Renal cortex interstitium (tissue), 15 donors: ENCODE measurements at places on chromosomes 6 and 20. TPM values are rescaled to one million over a fixed set of nuclear protein-coding genes. Genes with fewer than 3 reads are reported as not detected.
A peak's percentile ranks its signal among the peaks of the same experiment; 100 is the strongest.

FAM217A gene
- 1.5 TPM for polyA plus RNA-seq

DNA sequence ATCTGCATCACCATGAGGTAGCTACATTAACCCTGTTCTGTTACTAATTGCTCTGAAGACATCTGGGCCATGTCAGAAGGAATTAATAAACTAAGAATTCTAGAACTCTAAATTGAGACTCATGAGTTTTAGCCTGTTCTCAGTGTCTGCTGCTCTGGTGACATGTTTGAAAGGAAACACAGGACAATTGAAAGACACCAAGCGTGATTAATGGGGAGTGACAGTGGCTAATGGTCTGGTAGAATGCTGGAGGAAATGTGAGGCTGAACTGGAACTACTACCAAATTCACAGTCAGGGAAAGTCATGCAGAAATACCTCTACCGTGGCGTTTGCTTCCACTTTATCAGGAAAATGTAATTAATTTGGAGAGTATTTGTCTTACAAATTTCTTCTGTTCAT lies 140.0 kb downstream of the TBC1D7 start:
- peak; percentile 27 for DNase-seq

GRCh38 chr20:60009318-60009717 lies 51.1 kb downstream of the CDH26 start:
- DNase-seq, result no peak

GRCh38 chr20:16260911-16261310 lies 312.3 kb downstream of the KIF16B start:
- DNase-seq, result no peak

CNR1 gene
- polyA plus RNA-seq, result 0.95 TPM

ANKRD66 gene
- polyA plus RNA-seq, result not detected

DNA sequence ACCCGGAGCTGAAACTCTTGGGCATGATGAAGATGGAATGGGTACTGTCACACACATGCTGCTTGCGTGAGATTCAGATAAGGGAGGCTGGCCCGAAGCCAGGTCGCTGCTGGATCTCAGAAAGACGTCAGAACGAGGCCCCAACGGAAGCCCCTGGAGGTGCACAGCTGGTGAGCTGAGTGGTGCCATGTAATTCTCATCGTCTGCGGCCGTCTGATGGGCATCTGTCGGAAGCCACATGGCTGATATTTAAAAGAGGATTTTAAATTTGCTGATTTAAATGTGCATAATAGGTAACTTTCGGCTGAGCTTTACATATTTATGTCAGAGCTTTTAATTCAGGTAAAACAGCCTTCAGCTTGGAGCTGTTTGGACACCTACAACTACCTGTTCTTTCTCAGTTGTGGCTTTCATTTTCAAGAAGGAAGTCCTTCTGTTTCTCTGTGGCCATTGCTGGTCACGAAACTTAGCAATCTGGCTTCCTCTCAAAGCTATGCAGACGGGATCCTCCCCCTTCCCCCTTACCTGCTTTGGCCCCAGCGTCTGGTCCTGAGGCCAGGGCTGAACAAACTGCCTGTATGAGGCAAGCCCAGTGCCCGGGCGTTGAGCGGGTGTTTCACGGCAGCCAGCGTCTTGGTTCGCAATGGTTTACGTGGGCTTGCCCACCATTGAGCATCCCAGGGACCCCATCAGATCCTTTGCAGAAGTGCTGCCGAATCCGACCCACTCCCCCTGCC lies 9.2 kb downstream of the SLCO4A1 start:
- DNase-seq, result no peak

GRCh38 chr6:20202324-20202658 lies 10.0 kb downstream of the MBOAT1 start:
- no peak for DNase-seq

GRCh38 chr6:130717657-130718056 lies 109.5 kb upstream of the SMLR1 start:
- DNase-seq, result no peak

GRCh38 chr6:167700199-167700598 lies 126.5 kb upstream of the AFDN start:
- DNase-seq, result no peak

GRCh38 chr20:438571-439469 lies 23.5 kb downstream of the TBC1D20 start:
- no peak for DNase-seq

GRCh38 chr20:1524004-1524403 lies 32.8 kb upstream of the SIRPB2 start:
- no peak for DNase-seq

KHDC3L gene
- polyA plus RNA-seq, result 0.20 TPM

DNA sequence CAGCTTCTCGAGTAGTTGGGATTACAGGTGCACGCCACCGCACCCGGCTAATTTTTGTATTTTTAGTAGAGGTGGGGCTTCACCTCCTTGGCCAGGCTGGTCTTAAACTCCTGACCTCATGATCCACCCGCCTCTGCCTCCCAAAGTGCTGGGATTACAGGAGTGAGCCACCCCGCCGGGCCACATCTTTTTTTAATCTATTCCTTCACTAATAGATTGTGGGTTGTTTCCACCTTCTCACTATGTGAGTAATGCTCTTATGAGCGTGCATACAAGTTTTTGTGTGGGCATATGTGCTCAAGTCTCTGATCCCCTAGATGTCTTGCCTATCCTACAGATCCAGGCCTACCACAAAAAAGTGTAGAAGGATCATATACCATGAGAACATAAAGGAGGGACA lies 30.7 kb downstream of the CARMIL1 start:
- DNase-seq, result no peak

DNA sequence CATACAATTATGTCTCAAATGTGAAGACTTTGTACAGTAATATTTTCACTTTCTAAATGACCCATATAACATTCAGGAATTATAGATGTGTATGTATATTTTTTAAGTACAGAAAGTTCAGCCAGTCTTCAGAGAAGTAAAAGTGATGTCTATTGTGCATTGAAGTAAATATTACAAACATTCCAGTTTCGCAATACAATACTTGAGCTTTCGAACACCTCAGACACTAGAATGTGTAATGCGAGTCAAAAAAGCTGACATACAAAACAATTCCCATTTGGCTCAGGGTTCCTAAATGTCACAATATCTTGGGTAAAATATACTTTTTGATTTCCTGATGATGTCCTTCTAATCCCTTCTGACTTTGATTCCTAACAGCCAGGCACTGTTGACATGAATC lies 101.4 kb downstream of the ZNF217 start:
- no peak for DNase-seq

DEFB119 gene
- polyA plus RNA-seq, result not detected

- no peak for DNase-seq
These were observed 368.5 kb downstream of the DOK5 start for GRCh38 chr20:54843865-54844264.

GRCh38 chr6:139988685-139989084 lies 614.2 kb upstream of the CITED2 start:
- no peak for DNase-seq

DNA sequence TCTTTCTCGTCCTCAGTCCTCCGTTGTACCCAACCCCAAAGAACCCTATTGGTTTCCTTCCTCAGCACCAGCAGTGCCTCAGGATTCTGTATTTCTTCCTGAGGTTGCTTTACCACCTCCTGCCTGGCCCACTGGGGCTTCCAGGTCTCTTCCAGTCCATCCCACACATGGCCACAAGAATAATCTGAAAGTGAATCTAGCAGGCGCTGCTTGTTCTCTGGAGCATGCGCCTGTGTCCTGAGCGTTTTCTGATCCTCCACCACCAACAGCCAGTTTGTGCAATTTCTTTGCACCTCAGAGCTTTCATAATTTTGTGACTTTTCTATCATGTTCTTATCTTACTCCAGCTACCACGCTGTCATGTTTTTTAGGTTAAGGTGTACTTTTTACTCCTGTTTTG lies 11.6 kb upstream of the HSP90AB1 start:
- no peak for DNase-seq

DNA sequence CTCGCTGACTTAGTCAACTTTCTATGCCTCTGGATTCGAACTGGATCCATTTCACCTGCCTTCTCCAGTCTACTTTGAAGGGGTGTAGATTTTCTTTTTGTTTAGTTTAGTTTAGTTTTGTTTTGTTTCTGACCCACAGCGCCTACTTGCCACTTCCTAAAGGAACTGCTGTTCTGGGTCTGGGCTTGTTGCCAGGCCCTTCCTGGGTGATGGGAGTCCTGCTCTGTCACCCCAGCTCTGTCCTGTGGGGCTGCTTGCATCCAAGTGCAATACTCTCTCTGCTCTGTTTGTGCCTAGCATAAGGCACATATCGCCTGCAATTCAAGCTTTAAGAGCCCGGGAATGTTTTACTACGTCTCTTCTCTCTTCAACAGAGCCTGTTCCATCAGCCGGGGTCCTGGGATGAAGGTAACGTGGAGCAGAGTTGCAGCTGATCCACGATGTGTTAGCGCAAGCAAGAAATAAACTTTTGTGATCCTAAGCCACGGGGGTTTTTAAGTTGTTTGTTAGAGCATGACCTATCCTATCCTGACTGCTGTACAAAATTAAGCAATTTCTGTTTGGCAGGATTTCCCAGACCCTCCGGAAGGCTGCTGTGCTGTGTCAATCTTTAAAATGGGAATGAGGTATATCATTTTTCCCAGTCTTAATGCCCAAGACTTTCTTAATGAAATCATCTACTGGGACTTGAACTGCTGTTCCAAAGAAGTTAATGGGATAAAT lies 30.9 kb upstream of the TAGAP start:
- DNase-seq, result no peak

GRCh38 chr20:42493001-42493400 lies 696.7 kb downstream of the PTPRT start:
- no peak for DNase-seq

ZC2HC1B gene
- polyA plus RNA-seq, result not detected

- DNase-seq, result no peak
These were observed 62.8 kb downstream of the PERP start for GRCh38 chr6:138044458-138044857.

PDE10A gene
- 46.6 TPM for polyA plus RNA-seq

GRCh38 chr20:16745204-16745603 lies 3.0 kb upstream of the OTOR start:
- no peak for DNase-seq

BANF2 gene
- polyA plus RNA-seq, result not detected

- no peak for DNase-seq
These were observed 85.6 kb downstream of the RNASET2 start for GRCh38 chr6:166870602-166871208.

- no peak for DNase-seq
These were observed 39.6 kb downstream of the PLCG1 start for GRCh38 chr20:41176711-41177552.

TMEM181 gene
- 24.8 TPM for polyA plus RNA-seq

DNA sequence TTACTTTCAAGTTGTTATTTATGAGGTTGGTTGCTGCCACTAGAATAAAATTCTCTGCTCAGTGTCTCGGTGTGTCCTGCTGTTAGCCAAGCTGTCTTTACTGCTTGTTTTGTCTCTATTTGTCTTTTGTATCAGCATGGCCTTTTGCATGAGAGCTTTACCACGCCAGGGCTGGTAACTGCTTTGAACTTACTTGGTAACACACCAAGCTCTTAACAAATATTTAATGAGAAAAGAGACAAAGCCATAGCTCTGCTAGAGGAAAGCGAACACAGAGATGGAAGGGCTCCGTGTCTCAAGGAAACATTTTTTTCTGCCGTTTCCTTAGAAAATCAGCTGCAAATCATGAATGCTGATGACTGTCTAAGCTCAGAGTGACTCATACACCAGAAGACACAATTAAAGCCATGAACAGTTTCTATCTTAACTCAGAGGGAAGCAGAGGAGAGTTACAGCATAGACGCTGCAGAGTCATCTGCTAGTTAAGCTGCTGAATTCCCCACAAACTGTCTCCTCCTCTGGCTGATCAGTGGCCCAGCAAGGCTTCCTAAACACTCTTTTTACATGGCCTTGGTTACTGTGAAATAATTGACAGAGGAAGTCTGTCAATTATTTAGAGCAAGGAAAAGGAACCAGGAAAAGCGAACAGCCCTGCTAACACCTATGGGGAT lies 44.8 kb downstream of the AGPAT4 start:
- DNase-seq, result no peak

DNA sequence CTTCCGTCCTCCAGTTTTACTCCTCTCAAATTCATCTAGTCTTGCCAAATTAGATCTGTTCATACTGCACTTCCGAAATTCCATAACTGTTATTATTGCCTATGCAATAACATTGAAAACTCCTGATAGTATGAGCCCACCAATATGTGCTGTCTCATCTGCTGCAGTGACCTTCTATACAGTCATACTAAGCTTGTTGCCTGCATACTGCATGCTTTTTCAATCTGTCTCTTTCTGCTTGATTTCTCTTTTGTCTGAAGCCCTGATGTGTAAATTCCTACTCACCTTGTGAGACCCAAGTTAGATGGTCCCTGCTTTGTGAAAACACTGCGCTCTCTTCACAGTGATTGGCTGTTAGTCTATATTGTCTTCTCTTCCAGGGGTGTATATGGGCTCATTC lies 1.1 kb downstream of the TBP start:
- no peak for DNase-seq

- DNase-seq, result no peak
These were observed 152.5 kb upstream of the ECI2 start for GRCh38 chr6:4287811-4288244.

DNA sequence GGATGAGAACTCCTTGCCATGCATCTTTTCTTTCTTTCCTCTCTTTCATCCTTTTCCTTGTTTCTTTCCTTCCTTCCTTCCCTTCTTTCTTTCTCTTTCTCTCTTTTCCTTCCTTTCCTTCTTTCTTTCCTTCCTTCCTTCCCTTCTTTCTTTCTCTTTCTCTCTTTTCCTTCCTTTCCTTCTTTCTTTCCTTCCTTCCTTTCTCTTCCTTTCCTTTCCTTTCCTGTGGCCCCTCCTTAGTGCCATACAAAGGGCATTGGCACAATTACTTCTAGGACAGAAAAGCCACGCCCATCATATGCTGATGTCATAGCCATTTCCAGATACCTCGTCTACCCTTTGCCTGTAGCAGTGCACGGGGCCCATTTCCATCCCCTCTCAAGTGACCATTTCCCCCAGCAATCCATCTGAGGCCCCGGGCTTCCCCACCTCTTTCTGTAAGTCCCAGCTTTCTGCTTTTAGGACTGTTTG lies 2.2 kb upstream of the CENPB start:
- DNase-seq, result no peak

- DNase-seq, result no peak
These were observed at the start of gene LKAAEAR1 for GRCh38 chr20:64083804-64084684. Gene LKAAEAR1 (minus strand): TSS chr20:64084398. CDS start chr20:64084219, 179 bp downstream.

GRCh38 chr20:58611236-58612030 lies 39.6 kb upstream of the STX16 start:
- no peak for DNase-seq

OOEP gene
- polyA plus RNA-seq, result 0.38 TPM

DNA sequence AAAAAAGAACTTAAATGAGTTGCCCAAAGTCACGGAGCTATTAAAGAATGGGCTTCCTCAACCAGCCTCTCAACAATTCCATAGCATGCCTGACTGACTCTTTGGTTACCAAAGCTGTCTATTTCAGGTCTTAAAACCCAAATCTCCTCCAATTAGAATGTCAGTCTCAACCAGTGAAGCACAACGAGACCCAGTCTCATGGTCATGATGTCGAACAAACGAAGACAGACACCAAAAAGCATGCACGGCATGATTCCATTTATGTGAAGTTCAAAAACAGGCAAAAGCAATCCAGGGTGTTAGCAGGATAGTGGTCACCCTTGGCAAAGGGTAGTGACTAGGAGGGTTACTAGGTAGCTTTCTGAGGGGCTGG lies 16.3 kb upstream of the PTPN1 start:
- no peak for DNase-seq

FAM217B gene
- polyA plus RNA-seq, result 20.4 TPM
